ENCODE measurements at places on chromosomes 16 and 17.

DNA sequence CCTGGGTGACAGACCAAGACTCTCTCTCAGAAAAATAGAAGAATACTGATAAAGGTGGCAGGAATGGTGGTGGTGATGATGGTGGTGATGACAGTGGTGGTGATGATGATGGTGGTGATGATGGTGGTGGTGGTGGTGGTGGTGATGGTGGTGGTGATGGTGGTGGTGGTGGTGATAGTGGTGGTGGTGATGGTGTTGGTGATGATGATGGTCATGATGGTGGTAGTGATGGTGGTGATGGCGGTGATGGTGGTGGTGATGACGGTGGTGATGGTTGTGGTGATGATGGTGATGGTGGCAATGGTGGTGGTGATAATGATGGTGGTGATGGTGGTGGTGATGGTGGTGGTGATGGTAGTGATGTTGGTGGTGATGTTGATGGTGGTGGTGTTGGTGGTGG is 18.0 kb upstream of the CIITA start:
- DNase-seq: no peak

DNA sequence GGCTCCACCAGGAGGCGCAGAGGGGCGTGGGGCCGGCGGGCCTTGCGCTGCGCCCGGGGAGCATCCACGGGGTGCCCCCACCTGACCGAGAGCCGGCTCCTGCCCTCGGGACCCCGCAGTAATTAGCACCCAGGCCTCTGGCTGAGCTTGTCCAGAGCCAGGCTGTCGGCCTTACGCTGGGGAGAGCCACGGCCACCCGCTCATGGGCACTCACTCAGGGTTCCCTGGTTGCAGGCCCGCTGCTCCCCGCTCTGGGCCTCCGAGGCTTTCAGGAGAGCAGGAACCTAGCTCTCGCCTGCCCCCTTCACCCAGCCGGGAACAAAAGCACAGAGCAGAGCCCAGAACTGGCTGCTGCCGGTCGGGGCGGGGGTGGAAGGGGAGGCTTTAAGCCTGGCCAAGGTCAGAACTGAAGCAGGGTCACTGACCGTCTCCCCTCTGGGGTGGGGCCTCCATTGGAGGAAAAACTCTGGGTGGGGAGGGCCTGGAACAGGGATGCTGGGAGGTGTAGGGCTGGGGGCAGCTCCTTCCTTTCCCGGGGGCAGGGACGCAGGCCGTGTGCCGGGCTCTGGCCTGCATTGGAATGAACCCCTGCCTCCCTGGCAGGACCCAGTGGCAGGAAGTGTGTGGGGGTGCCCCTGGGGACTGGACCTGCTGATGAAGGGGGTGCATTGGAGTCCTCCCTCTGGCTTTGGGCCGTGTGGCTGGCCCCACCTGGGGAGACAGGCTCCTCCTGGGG is 12.3 kb downstream of the GLIS2 start:
- DNase-seq: no peak

DNA sequence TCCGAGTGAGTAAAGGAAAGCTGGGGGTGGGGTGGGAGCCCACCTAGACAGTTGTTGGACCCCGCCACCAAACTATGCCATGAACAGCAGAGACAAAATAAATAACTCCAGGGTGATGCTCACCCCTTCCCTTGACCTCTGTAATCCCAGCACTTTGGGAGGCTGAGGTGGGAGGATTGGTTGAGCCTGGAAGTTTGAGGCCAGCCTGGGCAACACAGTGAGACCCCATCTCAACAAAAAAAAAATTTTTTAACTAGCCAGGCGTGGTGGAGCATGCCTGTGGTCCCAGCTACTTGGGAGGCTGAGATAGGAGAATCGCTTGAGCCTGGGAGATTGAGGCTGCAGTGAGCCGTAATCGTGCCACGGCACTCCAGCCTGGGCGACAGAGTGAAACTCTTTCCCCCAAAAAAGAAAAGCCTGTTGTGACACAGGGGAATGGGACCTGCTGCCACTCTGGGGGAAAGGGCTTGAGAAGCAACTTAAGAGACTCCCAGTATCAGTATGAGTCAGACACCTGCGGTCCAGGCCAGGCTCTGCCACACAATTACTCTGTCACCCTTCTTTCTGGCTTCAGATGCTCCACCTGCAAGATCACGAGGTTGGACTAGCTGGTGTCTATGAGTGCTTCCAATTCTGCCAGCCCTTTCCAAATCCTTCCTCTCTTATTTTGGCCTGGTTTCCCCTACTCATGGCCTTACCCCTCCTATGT is 5.0 kb downstream of the SGCA start:
- DNase-seq: no peak

GRCh38 chr17:81510785-81511553 is 1.6 kb downstream of the ACTG1 start:
- no peak for DNase-seq

DNA sequence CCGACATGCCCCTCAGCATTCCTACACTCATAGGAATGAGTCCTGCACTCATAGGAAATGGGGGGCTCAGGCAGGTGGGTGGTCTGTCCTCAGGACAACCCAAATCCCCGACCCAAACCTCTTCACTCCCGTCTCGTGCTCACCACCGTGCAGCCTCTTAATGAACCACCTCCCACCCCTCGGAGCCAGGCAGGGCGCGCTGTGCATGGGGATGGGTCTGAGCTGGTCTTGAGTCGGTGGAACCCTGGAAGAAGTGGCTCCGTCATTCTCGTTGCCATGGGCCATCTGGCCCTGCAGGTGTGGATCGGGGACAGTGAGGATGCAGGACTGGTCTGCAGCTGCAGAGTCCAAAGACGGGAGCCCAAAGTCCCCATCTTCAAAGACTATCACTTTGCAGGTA is 6.4 kb upstream of the RAB40B start:
- no peak for DNase-seq

DNA sequence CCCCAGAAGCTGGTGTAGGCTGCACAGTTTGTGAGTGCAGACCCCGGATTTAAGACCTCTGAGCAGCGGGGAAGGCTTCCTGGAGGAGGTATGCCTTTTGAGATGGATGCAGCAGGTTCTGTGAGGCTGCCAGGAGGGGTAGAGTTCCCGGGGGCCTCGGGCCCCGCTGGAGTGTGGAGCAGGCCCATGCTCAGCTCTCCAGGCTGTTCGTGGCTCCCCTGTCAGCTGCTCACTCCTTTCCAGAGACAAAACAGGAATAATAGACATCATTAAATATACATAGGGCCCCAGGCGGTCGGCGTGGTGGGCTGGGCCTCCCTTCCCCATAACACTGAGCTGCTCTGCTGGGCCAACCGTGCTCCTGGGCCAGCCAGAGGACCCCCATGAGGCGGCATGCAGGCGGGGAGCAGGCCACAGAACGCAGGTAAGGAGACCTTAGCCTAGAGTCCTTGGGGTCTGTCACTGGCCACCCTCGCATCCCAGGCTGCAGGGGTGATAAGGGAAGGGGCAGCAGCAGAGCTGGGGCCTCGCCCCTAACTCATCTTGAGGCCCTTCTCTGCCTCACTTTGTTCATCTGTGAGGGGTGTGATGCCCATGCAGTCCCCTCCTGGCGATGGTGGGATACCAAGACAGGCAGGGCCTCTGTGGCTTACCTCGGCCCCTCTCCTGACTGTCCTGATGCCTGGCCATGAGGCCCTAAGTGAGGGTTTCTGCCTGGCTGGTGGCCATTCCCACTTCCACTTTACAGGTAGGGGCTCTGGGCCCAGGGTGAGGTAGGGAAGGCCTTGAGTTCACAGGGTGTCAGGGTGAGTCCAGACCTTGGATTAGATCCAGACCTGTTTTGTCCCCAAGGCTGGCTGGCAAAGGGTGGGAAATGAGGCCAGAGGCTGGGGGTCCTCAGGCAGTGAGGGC is at the start of gene MYO15A:
TSS of gene MYO15A (plus strand) at position 356 of the 912 bp plus-strand sequence. CDS start 10,045 bp downstream, outside the sequence.
- DNase-seq: no peak
